ENCODE measurements at places on chromosomes 11 and 22. TPM values are rescaled to one million over a fixed set of nuclear protein-coding genes. Genes with fewer than 3 reads are reported as not detected.

The OPCML gene
- not detected for total RNA-seq

The OR8B2 gene
- total RNA-seq = not detected

The CCDC81 gene
- total RNA-seq = 0.38 TPM

The APOBEC3C gene
- total RNA-seq = 25.3 TPM

The ASPHD2 gene
- 1.2 TPM for total RNA-seq

The MAML2 gene
- total RNA-seq = 27.5 TPM

The RTN4RL2 gene
- total RNA-seq = 3.2 TPM

The GGTLC3 gene
- total RNA-seq = 13.1 TPM

The TMEM138 gene
- total RNA-seq = 46.3 TPM

GRCh38 chr11:64765291-64765850 is 5.6 kb upstream of the PYGM start:
- H3K27ac ChIP-seq = no peak overlapping the region
- DNase-seq = peak; percentile 60
- H3K27me3 ChIP-seq = no peaks in the 10 kb centered on the region
- H3K4me1 ChIP-seq = peaks cover 12% of the 10 kb centered on the region

DNA sequence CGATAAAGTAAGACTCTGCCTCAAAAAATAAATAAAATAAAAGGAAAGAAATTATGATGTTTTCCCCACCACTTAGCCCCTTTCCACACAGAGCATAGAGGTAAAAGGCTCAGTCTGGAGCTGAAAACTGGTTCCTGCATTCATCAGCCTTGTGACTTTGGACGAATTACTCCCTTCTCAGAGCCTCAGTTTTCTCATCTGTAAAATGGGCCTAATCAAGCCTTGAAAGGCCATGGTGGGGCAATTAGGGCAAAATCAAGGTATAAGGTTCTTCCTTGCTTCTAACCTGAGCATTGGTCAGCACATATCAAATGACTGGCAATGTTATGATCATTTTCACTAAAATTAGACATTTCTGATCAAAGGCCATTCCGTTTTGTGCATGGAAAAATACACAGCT is 417.7 kb downstream of the MN1 start:
- H3K36me3 ChIP-seq = no peaks in the 10 kb centered on the region
- H3K27ac ChIP-seq = no peak overlapping the region
- peaks cover 11% of the 10 kb centered on the region for H3K27me3 ChIP-seq
- no peak overlapping the region for H3K4me3 ChIP-seq
- DNase-seq = no peak

DNA sequence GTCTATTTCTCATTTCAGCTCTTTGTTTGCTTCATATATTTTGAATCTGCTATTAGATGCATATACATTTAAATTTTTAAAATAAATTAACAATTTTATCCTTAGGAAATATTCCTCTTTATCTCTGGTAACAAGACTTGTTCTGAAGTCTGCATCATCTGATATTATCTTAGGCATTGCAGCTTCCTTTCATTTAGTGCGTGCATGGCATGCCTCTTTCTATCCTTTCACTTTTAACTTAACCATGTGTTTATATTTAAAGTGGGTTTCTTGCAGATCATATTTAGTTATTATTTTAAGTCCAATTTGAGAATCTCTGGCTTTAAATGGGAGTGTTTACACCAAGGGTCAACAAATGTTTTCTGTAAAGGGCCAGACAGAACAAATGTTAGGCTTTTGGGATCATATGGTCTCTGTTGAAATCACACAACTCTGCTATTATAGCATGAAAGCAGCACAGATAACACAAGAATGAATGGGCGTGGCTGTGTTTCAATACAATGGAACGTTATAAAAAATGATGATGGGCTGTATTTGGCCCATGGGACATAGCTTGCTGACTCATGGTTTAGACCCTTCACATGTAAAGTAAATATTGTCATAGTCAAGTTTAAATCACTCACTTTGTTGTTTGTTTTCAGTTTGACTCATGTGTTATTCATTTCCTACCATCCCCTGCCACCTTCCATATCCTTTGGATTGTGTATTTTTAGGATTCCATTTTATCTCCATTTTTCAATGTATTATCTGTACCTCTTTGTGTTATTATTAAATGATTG is 83.9 kb upstream of the SNX19 start:
- no peaks in the 10 kb centered on the region for H3K27me3 ChIP-seq
- no peaks in the 10 kb centered on the region for H3K36me3 ChIP-seq
- no peak overlapping the region for H3K27ac ChIP-seq
- no peak overlapping the region for H3K4me3 ChIP-seq
- no peak for DNase-seq

DNA sequence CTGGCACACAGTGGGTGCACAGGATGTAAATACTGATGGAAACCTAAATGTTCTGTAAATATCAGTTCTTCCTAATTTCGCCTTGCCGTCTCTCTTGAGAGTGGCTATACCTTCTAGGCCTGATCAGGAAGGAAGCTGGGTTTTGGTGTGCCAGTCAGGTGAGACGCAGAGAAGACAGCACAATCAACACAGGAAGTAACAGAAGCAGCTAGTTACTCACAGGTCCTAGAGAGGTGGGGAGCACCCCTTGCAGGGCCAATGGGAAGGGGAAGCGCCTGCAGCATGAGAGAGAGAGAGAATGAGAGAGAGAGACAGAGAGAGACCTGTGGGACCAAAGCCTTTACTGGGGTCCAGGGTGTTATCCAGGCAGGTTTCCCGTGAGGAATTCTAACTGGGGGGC is 80.8 kb downstream of the FBLN1 start:
- no peak overlapping the region for H3K27ac ChIP-seq
- peaks cover 15% of the 10 kb centered on the region for H3K4me1 ChIP-seq
- no peak for DNase-seq
- H3K4me3 ChIP-seq = no peak overlapping the region

DNA sequence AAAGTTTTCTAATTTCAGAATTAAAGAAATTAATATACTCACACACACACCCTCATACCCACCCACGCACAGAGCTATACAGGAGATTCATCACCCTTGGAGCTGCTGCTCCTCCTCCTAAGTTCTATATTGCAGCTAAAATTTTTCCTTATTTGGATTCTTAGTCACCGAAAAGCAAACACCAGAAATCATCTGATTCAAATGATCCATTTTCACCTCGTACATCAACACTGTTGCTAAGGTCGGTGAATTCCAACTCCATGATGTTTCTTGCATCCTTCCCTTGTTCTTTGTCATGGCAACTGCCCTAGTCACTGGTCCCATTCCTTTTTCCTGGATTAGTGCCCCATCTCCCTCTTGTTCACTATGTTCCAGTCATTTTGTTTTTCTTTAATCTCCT is 286.2 kb downstream of the GRM5 start:
- no peaks in the 10 kb centered on the region for H3K27me3 ChIP-seq
- no peak for DNase-seq
- H3K4me3 ChIP-seq = no peak overlapping the region
- H3K27ac ChIP-seq = no peak overlapping the region

- DNase-seq = peak; percentile 48
- no peak overlapping the region for H3K27ac ChIP-seq
- H3K27me3 ChIP-seq = no peaks in the 10 kb centered on the region
- H3K36me3 ChIP-seq = no peaks in the 10 kb centered on the region
- no peak overlapping the region for H3K4me3 ChIP-seq
These were observed 88.4 kb downstream of the CDKN1C start for GRCh38 chr11:2797121-2797711.

DNA sequence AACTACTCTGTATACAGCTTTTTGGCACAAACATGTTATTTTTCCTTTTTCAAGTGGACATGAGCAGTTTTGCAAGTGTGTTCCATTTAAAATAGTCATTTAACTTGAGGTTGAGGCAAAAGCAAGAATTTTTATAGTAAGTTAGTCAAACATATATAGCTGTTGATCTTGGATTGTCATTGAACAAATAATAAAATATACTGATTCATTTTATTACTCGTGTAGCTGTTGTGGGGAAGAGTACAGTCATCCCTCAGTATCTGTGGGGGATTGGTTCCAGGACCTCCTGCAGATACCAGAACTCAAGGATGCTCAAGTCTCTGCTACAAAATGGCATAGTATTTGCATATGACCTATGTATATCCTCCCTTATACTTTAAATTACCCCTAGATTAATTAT is 45.3 kb downstream of the EXT2 start:
- peaks cover 14% of the 10 kb centered on the region for H3K36me3 ChIP-seq
- H3K4me3 ChIP-seq = no peak overlapping the region
- no peak for DNase-seq
- H3K27me3 ChIP-seq = no peaks in the 10 kb centered on the region
- H3K27ac ChIP-seq = no peak overlapping the region

DNA sequence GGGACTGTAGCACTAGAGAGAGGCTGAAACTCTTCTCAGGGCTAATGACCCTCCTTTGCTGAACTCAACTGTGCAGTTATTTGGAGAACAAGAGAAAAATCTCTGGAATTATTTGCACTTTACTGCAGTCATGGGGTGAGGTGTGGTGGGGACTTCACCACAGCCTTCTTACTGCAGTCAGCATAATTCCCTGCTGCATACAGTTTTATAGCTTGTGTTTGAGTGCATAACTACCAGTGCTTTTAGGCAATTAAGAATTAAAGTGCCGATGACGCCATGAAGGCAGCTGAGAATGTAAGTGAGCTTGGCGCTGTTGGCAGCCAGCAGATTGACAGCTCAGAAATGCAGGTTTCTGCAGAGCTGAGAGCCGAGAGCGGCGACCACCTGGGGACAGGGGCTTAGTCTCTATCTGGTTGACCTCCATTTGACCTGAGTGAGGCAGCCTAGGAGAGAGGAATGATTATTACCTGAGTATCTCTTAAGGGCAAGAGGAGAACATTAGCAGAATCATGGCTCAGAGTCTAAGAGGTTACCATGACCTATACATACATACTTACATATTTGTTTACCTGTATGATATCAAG is 830.0 kb downstream of the NTM start:
- H3K4me3 ChIP-seq = no peak overlapping the region
- H3K27ac ChIP-seq = no peak overlapping the region
- no peak for DNase-seq
- H3K36me3 ChIP-seq = no peaks in the 10 kb centered on the region
- no peaks in the 10 kb centered on the region for H3K27me3 ChIP-seq

- no peaks in the 10 kb centered on the region for H3K36me3 ChIP-seq
- peak; percentile 30 for DNase-seq
- peaks cover 31% of the 10 kb centered on the region for H3K27me3 ChIP-seq
- H3K4me1 ChIP-seq = no peaks in the 10 kb centered on the region
- H3K27ac ChIP-seq = no peak overlapping the region
These were observed 1343.7 kb downstream of the BRD1 start for GRCh38 chr22:48483764-48484528.

DNA sequence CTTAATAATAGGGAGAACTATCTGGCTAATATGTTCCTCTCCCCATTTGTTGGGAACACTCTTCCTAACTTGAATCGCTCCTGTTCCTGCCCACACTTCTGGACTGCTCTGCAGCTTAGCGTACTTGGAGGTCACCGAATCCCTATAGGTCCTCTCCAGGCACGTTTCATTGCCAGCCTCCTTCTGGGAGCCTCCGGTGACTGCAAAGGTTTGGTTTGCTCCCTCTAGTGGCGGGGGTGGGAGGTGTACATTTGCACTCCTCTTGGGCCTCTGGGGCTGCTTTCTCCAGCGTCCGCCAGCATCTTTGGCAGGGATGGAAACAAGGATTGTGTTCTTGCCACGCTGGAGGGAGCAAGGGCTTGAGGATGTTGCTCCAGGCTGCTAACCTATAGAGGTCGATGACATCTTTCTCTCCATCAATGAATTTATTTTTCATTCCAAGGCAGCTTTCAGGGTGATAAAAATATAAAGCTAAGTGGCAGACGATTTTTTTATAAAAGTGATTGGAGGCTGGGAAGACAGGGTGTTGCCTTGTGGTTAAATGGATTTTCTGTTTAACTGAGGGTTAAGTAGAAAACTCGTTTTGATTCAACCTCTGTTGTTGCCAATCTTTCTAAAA is 48.7 kb downstream of the TSPAN18 start:
- no peak overlapping the region for H3K4me3 ChIP-seq
- no peak overlapping the region for H3K27ac ChIP-seq
- no peaks in the 10 kb centered on the region for H3K27me3 ChIP-seq
- H3K36me3 ChIP-seq = no peaks in the 10 kb centered on the region
- DNase-seq = no peak

DNA sequence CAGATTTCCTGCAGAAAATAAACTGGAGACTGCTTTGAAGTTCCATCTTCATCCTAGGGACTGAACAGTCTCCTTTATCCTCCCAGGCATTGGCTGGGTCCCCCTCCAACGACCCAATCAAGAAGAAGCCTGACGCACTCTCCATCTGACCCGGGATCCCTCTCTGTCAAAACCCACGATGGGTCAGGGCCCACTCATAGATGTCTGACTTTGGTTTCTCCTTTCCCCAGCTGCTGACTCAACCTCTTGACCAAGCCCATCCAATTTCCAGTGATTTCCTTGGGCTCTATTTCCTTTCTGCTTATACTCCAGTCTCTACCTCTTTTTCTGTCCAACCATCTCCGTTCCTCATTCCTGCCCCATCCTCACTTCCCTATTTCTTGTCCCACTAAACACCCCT is 189.7 kb downstream of the MIAT start:
- H3K27ac ChIP-seq = no peak overlapping the region
- no peaks in the 10 kb centered on the region for H3K27me3 ChIP-seq
- no peak overlapping the region for H3K4me3 ChIP-seq
- no peaks in the 10 kb centered on the region for H3K36me3 ChIP-seq
- DNase-seq = no peak

- H3K27me3 ChIP-seq = no peaks in the 10 kb centered on the region
- no peak overlapping the region for H3K27ac ChIP-seq
- no peak for DNase-seq
- no peaks in the 10 kb centered on the region for H3K36me3 ChIP-seq
These were observed 17.5 kb downstream of the OR9G1 start for GRCh38 chr11:56716379-56716854.

DNA sequence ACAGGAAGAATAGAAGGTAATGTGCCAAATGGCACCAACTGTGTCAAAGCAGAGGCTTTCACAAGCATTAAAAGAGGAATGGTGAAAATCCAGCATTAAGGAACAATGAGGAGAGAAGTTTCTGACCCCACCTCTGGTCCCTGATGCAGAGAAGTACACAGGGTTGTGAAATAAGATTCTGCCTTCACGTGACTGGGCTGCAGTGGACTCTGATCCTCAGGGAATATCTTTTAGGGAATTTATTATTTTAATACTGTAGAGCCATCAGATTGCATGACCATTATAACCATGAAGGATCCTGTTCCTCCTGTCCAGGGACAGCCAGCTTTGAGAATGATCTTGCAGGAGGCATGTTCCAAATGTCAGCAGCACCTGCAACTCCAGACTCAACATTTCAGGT is 74.4 kb upstream of the FAR1 start:
- no peaks in the 10 kb centered on the region for H3K36me3 ChIP-seq
- H3K27me3 ChIP-seq = no peaks in the 10 kb centered on the region

DNA sequence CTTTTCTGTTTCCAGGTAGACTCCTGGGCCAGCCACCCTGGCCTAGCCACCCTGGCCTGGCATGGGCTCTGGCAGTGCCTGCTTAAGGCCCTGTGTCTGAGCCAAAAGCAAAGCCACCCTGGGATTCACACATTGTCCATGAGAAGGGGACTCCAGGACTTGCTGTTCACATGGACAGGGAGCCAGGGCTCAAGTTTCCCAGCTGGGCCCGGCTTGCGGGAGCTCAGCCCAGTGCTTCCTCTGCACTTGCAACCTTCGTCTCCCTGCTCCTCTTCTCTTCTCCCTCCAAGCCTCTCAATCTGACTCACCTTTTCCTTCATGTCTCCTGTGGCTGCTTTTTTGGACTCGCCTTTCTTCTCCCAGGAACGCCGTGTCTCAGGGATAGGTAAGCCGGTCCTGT is 130.3 kb downstream of the MICAL2 start:
- H3K36me3 ChIP-seq = peaks cover 23% of the 10 kb centered on the region
- DNase-seq = no peak
- H3K4me3 ChIP-seq = no peak overlapping the region
- H3K4me1 ChIP-seq = peaks cover 20% of the 10 kb centered on the region
- no peaks in the 10 kb centered on the region for H3K27me3 ChIP-seq

Measured in upper lobe of right lung (tissue), 1 donor.